Activated CD4-positive, alpha-beta T cell treated with anti-CD3 and anti-CD28 coated beads for 1 hour (primary cell): ENCODE measurements at places on chromosomes 3 and 15.
A peak's percentile ranks its signal among the peaks of the same experiment; 100 is the strongest.

GRCh38 chr3:184796954-184797353, 15.0 kb upstream of the VPS8 start:
- no peak for DNase-seq

GRCh38 chr3:30112411-30112810, 494.0 kb upstream of the TGFBR2 start:
- DNase-seq, result no peak

DNA sequence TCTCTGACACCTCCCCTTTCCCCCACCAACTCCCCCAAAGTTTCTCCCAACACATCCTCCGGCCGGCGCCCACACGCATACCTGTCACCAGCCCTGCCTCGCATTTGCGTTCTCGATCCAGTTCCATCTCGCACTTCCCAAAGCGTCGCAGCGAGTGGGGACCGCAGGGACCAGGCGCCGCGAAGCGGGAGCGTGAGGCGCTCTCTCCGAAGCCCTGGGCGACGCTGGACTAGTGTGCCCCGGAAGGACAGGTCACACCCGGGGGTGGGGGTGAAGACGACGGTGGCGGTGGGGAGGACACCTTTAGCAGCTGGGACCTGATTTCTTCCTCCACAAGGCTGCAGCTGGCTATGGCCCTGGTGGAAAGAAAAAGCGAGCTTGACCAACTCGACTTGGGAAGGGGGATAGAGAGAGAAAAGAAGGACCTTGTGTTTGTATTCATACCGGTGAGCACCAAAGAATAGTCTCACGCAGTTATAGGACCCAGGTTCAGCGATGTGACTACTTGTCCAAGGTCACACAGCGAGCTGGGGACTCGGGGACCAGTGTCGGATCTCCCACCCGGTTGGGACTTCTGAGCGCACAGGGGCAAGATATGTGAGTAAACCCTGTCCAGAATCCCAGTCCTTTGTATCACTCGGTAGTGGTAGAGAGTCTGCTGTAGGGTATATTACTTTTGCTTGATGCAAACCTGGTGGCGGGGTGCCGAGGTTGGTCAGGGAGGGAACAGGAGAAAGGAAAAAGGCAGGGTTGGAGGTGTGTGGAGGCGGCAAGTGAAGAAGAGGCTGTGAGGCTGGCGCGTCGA, 607 bp upstream of the GHSR start:
- no peak for DNase-seq

- DNase-seq, result no peak
These were observed 458.4 kb downstream of the PDCD6IP start for GRCh38 chr3:34256791-34257190.

- DNase-seq, result no peak
These were observed 351.2 kb downstream of the RAP2B start for GRCh38 chr3:153513236-153513635.

DNA sequence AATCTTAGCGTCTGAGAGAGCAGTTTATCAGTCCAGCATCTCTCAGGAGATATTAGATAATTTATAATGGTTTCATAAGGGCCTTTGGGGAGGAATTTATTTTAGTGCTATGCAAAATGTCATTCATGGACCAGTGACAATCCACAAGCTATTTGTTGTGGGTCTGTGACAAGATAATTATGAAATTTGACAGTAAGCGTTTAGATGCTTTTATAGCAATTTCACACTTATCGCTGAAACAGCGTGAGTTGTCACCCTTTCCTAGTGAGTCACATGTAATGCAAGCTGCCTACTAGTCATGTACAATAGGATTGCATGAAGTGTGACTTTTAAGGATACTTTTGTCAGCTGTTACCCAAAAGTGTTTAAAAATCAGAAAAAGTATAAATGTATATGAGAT, 315.6 kb upstream of the THBS1 start:
- no peak for DNase-seq

- DNase-seq, result no peak
These were observed 52.9 kb downstream of the EXOG start for GRCh38 chr3:38549082-38549481.

DNA sequence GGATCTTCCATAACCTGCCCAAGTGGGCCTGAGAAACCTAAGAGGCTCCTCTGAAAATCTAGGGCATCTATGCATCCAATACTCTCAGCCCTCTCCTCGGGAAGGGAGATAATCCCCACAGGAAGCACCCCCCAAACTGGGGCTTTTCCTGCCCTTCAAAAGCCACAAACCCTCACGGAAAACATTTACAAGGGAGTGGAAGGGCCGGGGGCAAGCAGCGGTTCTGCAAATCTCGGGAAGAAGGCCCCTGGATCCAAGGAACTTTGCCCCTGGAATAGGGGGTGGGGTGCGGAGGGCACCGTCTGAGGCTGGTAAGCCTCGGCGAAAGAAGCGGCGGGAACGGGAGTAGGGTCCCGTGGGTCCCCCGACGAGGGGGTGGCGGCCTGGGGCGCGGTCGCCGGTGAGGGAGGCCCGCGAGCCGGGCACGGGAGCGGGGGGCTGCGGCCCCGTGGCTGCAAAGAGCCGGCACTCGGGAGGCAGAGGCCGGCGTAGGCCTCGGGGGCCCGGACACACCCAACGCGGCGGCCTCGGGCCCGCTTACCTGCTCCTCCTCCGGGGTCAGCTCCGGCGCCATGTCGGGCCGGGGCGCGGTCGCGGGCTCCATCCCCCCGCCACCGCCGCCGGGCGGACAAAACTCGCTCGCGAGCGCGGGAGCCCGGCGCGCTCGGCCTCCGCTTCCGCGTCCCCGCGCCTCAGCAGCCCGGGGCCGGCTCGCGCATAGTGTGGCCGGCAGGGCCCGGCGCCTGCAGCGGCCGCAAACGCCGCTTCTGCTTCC, 755 bp downstream of the PTPN9 start:
- DNase-seq, result no peak

GRCh38 chr3:184505076-184505878, 56.3 kb upstream of the EPHB3 start:
- no peak for DNase-seq

DNA sequence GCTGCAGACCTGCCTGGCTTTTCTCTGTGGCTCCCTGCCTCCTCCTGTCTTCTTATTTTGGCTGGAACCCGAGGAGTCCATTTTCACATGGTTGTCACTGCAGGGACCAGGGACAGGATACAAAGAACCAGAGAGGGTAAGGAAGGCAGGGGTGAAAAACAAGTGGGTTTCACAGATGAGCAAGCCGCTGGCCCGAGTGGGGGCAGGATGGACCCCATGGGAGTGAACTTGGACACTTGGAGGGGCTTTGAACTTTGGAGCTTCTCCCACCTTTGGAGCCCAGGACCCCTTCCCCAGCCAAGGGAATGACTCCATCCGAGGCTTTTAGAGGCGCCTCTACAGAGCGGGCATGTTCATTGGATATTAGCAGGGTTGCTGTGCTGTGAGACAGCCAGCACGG, 26.9 kb upstream of the ADCY5 start:
- DNase-seq, result no peak

GRCh38 chr3:152328841-152329240, 60.1 kb downstream of the MBNL1 start:
- no peak for DNase-seq

- DNase-seq, result no peak
These were observed 16.4 kb downstream of the CHST13 start for GRCh38 chr3:126540342-126540849.

- no peak for DNase-seq
These were observed 17.9 kb upstream of the EMC3 start for GRCh38 chr3:10004506-10004905.

GRCh38 chr15:68300115-68300940, 22.8 kb downstream of the FEM1B start:
- no peak for DNase-seq

DNA sequence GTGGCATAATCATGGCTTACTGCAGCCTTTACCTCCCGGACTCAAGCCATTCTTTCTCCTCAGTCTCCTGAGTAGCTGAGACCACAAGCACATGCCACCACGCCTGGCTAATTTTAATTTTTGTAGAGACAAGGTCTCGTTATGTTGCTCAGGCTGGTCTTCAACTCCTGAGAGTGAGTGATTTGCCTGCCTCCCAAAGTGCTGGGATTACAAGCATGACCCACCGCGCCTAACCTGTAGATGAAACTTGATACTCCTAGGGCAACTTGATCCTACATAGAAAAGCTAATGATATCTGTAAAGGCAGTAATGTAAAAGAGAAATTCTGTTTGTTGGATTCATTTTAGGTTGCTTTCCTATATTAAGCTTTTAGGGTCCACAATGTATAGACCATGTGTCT, 391.9 kb upstream of the THRB start:
- no peak for DNase-seq

- no peak for DNase-seq
These were observed 15.5 kb upstream of the CMTM7 start for GRCh38 chr3:32376115-32376514.

DNA sequence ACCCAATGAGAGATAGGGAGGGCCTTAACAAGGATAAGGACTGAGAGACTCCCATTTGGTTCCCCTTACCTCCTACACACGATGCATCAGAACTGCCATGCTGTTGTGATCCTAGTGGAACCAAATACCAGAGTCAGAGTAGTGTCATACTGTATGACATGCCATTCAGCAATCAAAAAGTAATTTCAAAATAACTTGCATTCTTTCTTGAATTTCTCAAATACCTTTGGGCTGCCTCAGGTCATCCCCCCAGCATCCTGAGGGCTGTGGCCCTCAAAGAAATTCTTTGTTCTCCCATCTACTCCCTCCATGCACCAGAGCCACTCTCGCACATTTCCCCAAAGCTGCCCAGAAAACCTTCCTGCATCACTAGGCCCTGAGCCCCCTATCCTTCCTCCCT, 68.9 kb upstream of the PPP2R3A start:
- no peak for DNase-seq

- DNase-seq, result no peak
These were observed 13.0 kb downstream of the MITF start for GRCh38 chr3:69752241-69752640.

- no peak for DNase-seq
These were observed 104.6 kb downstream of the PTPRG start for GRCh38 chr3:61665987-61666386.

GRCh38 chr3:34360713-34361112, 562.3 kb downstream of the PDCD6IP start:
- DNase-seq, result no peak

DNA sequence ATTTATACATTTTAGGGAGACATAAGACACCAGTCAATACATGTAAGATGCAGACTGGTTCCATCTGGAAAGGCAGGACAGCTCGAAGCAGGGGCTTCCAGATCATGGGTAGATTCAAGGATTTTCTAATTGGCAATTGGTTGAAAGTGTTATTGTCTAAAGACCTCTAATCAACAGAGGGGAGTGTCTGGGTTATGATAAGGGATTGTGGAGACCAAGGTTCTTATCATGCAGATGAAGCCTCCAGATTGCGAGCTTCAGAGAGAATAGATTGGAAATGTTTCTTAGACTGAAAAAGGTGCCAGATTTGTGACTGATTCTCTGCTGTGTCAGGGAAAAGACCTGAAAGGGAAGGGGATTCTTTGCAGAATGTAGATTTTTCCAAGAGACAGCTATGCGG, 15.1 kb downstream of the TM2D3 start:
- no peak for DNase-seq

DNA sequence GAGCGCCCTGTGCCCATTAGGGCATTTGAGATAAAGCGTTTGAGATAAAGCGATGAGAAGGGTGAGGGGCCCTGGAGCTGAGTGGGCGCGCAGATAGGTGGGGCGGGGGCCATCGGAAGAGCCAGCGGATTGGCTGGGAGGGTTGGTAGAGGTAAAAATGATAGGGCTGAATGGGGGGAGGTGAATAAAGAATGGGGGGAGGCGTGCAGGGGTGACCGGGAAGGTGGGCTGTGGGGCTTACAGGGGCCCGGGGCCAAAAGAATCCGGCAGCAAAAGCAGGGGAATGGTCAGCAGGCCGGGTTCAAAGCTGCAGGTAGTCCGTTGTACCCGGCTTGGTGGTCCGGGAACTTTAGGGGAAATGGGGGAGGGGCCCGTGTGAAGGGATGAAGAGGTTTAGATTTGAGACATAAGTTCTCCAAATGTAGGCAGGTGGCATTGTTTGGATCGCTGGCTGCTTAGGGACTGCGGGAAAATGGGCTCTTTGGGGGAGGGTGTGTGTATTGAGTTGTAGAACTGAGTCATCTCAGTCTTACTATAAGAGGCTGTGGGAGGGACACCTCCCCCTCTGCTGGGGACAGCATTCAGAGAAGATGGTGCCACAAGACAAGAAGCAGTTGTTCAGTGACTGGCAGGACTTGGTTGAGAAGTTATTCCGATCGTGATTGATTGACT, 610 bp downstream of the ARID3B start:
- peak; percentile 47 for DNase-seq

- no peak for DNase-seq
These were observed 20.2 kb upstream of the CCDC66 start for GRCh38 chr3:56536735-56537134.

GRCh38 chr3:147572970-147573340, 163.8 kb downstream of the ZIC1 start:
- DNase-seq, result no peak

- no peak for DNase-seq
These were observed 118.9 kb upstream of the EOMES start for GRCh38 chr3:27840807-27841594.

- DNase-seq, result no peak
These were observed 43.1 kb upstream of the WDR5B start for GRCh38 chr3:122458992-122459391.

DNA sequence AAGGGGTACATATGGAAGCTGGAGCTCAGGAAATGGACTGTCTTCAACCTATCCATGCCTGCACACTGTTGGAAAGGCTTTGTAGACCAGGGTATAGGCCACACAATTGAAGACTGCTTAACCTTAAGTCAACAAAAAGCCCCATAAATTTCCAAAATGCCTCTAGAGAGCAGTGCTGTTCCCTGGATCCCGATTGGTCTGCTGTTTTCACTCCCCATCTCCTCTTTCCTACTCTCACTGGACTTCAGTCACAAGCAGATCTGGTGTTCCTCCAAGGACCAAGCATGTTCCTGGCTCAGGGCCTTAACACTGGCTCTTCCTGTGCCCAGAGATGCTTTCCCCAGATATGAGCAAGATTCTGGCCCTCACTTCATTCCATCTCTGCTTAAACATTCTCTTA, 22.8 kb upstream of the LRRC34 start:
- no peak for DNase-seq

- no peak for DNase-seq
These were observed 92.4 kb downstream of the MEGF11 start for GRCh38 chr15:66161108-66161507.

- DNase-seq, result no peak
These were observed 27.3 kb downstream of the CCR3 start for GRCh38 chr3:46269556-46269955.

GRCh38 chr15:76345880-76346668, 9.5 kb downstream of the ISL2 start:
- DNase-seq, result no peak

DNA sequence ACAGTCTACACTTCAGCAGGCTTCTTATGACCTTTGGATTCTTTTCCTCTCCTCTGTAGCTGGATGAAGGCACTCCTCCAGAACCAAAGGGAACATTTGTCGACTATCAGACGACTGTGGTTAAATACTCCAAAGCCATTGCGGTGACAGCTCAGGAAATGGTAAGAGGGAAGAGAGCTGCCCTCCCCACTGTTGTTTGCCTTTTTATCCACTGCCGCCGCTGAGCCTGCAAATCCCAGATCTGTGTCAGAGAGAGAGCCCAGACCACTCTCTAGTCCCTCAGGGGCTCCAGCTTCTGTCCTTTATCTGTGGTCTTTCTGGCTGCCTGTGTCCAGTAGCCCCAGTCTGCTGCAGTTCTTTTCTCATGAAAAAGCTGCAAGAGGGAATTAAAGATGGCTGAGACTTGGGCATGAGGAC, 261.5 kb upstream of the TPM1 start:
- no peak for DNase-seq

GRCh38 chr3:66592927-66593625, 92.3 kb upstream of the LRIG1 start:
- no peak for DNase-seq

- no peak for DNase-seq
These were observed 344.8 kb upstream of the LMCD1 start for GRCh38 chr3:8156831-8157230.

- DNase-seq, result no peak
These were observed 201.8 kb upstream of the KCNH8 start for GRCh38 chr3:18946524-18946923.
